ENCODE measurements at places on chromosomes 11 and 22. TPM values are rescaled to one million over a fixed set of nuclear protein-coding genes. Genes with fewer than 3 reads are reported as not detected.
A peak's percentile ranks its signal among the peaks of the same experiment; 100 is the strongest.

Gene JHY
- 1.9 TPM for total RNA-seq

Gene CRYAB
- 66.6 TPM for total RNA-seq

Gene MUC2
- 0.57 TPM for total RNA-seq

Gene APOA4
- not detected for total RNA-seq

Gene KCNE3
- total RNA-seq: 4.6 TPM

Gene BCO2
- total RNA-seq: 1.8 TPM

Gene ANO3
- total RNA-seq: 0.84 TPM

Gene FAM227A
- 0.74 TPM for total RNA-seq

Gene ABTB2
- 1.6 TPM for total RNA-seq

Gene TOM1
- total RNA-seq: 20.3 TPM

- no peak for DNase-seq
Observed at GRCh38 chr11:42175203-42175602, 715.8 kb upstream of the LRRC4C start.

DNA sequence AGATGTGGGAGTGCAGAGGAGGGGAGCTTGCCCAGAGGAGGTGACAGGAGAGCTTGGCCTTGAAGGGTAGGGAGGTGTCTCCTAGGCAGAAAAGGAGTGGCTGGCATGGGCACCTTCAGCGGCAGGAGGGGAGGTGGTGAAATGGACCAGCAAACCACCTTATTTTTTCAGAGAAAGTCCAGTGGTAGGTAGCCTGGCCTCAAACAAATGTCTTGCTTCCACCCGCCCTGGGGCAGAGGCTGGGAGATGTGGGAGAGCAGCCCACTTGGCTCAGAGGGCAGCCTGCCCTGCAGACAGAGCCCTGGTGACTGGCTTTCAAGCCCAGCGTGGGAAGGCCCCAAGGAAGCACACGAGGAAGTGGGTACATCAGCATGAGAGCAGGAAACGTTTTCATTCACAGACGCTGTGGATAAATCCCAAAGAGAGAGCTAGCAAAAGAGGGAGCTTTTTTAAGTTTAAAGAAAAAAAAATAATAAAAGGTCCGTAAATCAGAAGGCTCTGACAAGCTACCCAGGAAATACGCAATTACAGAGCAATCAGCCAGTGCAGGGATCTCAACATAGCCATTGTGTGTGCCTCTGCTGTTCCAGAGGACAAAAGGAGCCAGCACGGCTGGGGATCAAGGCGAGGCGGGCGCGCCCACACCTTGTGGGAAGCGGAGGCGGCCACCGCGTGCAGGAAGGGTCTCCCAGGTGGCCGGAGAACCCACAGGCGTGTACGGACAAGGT lies 238.7 kb upstream of the PLET1 start:
- DNase-seq: no peak

DNA sequence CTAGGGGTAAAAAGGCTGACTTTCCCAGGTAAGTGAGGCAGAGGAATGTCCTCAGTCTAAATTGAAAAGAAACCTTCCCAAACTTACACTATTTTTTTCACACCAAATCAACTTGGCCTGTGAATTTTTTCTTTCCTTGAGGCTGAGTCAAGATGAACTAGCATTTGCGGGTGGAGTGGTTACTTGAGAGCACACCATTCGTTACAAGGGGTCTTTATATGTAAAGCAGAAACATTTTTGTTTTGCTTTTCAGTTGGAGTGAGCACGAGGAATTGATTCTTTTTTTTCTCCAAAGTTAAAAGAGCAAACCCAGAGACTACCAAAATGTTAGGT lies 36.4 kb downstream of the MAML2 start:
- DNase-seq: no peak

DNA sequence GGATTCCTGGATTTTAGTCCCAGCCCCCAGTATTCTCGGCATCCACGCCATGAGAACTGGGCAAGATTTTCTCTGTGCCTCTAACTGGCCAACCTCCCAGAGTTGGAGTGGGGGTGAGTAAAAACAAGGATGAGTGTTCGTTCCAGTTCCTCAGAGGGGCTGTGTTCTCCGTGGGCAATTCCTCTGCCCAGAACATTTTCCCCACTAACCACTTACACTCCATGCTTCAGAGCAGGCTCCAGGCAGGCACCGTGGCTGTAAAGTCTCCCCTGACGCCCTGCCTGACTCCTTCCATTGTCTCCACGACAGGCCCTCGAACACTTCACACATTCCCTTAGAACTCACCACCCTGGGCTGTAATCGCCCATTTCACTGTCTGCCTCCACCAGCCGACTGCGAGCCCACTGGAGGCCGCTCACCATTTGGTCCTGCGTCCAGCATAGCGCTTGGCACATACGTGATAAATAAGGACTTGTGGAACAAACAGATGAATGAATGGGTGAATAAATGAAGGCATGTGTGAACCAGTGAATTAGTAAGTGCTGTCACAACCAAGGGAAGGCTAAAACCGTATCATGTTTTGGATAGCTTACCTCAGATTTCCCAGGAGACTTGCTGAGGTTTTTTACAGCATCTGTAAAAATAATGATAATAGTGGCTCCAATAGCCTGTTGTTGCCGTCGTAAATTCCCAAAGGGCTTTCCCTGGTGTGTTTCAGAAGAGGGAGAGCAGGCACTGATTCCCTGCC lies 6.1 kb downstream of the APLNR start:
- no peak for DNase-seq

- no peak for DNase-seq
Observed at GRCh38 chr11:61728066-61728939, 24.1 kb upstream of the MYRF start.

- DNase-seq: no peak
Observed at GRCh38 chr11:121931748-121932352, 184.2 kb downstream of the BLID start.

DNA sequence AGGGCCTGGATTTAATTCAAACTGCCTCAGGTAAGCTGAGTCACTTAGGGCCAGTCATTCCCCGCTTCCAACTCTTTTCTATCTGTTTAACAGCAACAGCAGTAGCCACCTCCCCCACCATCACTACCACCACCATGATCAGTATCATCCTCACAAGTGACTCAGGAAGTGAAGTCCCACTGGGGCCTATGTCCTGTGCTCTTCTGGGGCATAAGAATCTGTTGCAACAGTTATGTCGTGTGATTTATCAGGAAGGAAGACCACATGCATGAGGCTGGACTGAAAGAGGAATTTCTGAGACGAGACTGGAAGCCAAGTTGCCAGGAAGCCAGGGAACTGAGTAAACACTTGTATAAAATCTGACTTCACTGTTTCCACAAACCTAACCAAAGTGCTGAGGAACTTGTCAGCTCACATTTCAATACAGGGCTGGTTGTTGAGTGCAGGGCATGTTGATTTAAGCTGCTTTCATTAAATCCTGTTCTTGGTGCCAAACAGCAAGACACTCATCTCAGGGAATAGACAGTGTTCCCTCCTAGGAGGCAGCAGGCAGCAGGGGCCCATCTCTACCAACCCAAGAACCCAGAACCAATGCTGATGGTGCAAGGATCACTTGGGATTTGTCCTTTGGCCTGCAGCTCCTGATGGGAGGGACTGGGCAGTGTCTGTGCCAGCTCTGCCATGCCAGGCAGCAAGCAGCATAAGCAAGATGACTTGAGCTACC lies 226.7 kb upstream of the NARS2 start:
- DNase-seq: peak; percentile 52

DNA sequence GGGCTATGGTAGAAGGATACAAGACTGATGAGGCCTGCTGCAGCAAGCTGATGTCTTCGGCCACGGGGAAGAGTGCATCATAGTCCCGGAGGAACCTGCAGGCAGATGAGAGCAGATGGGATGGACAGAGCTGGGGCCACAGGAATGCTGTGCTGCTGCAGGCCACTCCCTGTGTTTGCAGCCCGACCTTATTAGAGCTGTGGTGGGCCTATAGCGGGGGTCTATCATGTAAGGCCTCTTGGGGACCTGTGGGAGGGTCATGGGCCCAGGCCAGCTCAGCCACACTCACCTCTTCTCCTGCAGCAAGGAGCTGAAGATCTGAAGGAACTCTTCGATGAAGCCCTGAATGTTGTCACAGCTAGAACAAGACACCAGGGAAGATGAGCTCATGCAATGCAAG lies 31.9 kb downstream of the ASCC2 start:
- no peak for DNase-seq

DNA sequence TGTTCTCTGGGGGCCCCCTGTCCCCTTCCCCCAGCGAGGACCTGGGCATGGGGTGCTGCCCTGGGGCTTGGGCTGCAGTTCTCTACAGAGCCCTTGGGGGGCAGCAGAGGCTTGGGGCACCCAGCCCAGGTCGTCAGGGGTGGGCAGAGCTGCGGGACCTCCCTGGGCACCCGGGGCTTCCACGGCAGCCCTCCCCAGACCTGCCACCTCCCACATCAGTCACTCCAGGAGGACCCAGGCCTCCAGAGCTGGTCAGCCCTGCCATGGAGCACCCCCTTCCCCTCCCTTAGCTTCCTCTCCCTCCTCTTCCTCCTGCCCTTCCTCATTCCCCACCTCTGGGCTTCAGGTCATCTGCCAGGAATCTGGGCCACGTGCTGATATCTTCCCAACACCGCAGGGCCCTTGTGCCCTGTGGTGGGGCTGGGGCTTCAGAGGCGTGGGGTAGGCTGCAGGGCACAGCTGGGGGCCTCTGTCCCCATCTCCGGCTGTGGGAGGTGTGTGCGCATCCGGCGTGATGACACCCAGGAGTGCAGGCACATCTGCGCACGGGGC lies 5.8 kb downstream of the TSPAN4 start:
- DNase-seq: no peak

- DNase-seq: no peak
Observed at GRCh38 chr22:44847380-44847779, 95.0 kb downstream of the ARHGAP8 start.

GRCh38 chr11:116302756-116303155 lies 470.0 kb downstream of the BUD13 start:
- DNase-seq: no peak

DNA sequence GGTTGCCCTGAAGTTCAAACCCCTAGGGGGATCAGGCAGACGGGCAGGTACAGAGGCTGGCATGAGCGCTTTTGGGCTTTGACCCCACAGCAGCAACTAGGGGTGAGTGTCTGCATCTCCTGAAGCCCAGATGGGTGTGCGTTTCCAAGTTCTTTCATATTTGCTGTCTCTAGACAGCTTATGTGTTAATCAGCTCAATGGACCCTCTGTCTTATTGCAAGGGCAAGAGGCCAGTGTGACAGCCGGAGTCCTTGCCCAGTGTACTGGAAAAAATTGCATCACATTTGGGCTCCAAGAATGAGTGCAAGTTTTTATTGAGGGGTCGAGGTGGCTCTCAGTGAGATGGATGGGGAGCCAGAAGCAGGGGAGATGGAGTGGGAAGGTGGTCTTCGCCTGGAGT lies 1863.7 kb upstream of the RAG2 start:
- DNase-seq: no peak

- no peak for DNase-seq
Observed at GRCh38 chr11:64539239-64539638, 51.8 kb upstream of the SLC22A12 start.

DNA sequence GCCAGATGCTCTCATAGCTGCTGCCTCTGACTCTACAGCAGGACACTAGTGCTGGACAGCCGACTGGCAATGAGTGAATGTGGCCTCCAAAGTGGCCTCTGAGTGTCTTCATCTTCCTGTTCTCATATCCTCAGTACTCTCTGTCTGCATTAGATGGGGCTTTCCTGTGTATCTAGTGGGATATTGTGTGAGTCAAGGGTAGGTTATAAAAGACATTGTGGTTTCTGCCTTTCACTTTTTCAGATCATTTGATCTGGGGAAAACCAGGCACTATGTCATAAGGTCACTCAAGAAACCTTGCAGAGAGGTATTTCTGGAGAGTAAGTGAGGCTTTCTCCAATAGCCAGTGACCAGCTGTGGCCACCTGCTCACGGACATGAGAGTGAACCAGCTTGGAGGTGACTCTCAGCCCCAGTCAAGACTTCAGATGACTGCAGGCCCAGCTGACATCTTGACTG lies 333.6 kb upstream of the NCAM1 start:
- no peak for DNase-seq

DNA sequence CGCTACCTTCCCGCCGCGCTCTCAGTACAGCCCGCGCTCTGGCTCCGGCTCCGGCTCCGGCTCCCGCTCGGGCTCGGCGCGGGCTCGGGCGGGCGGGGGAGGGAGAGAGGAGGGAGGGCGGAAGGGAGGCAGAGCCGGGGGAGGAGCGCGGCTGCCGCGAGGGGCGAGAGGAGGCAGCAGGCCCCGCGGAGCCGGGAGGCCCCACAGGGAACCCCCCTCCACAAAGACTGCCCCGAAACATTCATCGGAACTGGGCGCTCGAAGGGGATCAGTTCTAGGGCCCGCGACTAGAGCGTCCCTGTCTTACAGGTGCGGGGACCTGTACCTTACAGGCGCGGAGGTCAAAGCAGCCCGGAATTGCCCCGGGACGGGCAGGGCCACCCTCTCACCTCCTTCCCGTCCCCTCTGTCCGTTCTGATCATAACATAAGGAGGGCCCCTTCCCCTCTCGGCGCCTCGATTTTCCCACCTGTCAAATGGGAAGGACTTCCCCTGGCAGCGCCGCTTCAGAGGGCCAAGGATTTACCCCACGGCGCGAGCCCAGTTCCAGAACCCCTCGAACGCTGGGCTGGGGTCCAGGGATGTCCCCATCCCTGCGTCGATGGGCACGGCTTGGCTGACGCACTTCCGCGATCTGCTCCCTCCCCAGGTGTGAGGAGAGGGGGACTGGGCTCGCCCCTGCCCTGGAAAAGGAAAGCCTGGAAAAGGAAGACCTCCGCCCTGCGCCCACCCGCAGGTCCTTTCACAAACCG lies at the start of gene SHISA8:
SHISA8 (minus strand) TSS at position 40 of the 751 bp plus-strand sequence. CDS start 407 bp downstream, outside the sequence.
- DNase-seq: peak; percentile 33

- peak; percentile 20 for DNase-seq
Observed at GRCh38 chr22:37186228-37186996, 1.6 kb downstream of the C1QTNF6 start.

Measured in pancreas (tissue), 10 donors.